ENCODE measurements at places on chromosomes 5 and 9. TPM values are rescaled to one million over a fixed set of nuclear protein-coding genes. Genes with fewer than 3 reads are reported as not detected.

IL31RA gene
- total RNA-seq: 6.9 TPM

TMEM171 gene
- total RNA-seq: not detected

RNF208 gene
- 0.10 TPM for total RNA-seq

FAM170A gene
- not detected for total RNA-seq

CTNNAL1 gene
- total RNA-seq: 109 TPM

PCDHGB2 gene
- 0.69 TPM for total RNA-seq

GAS1 gene
- total RNA-seq: 1.4 TPM

ANKS6 gene
- total RNA-seq: 20.5 TPM

CDKN2B gene
- total RNA-seq: not detected

PCDHGB5 gene
- 0.37 TPM for total RNA-seq

NTRK2 gene
- total RNA-seq: not detected

FAT2 gene
- total RNA-seq: 0.07 TPM

PITX1 gene
- 38.6 TPM for total RNA-seq

PRRX2 gene
- total RNA-seq: not detected

ACSL6 gene
- 0.03 TPM for total RNA-seq

PTGER4 gene
- total RNA-seq: 9.2 TPM

PHAX gene
- 60.4 TPM for total RNA-seq

ZNF462 gene
- 11.9 TPM for total RNA-seq

REXO4 gene
- total RNA-seq: 31.6 TPM

BNC2 gene
- total RNA-seq: 7.4 TPM

RANBP17 gene
- 8.4 TPM for total RNA-seq

PTGR1 gene
- 3.9 TPM for total RNA-seq

KIAA1191 gene
- total RNA-seq: 68.3 TPM

CCNI2 gene
- not detected for total RNA-seq

ZNF883 gene
- 4.7 TPM for total RNA-seq

ADAMTS16 gene
- total RNA-seq: 3.9 TPM

AK6 gene
- 56.3 TPM for total RNA-seq

HAPLN1 gene
- total RNA-seq: not detected

PCDHA13 gene
- not detected for total RNA-seq

ZDHHC21 gene
- total RNA-seq: 5.8 TPM

C5orf46 gene
- 3.3 TPM for total RNA-seq

SAPCD2 gene
- total RNA-seq: 69.2 TPM

ACTL7B gene
- total RNA-seq: not detected

PCA3 gene
- not detected for total RNA-seq

FSTL4 gene
- 0.47 TPM for total RNA-seq

FBXL7 gene
- total RNA-seq: 2.5 TPM

UGCG gene
- total RNA-seq: 130 TPM

MYMK gene
- total RNA-seq: not detected

HEMGN gene
- total RNA-seq: not detected

GABRA6 gene
- 1.9 TPM for total RNA-seq

CEP72 gene
- total RNA-seq: 16.0 TPM

SLC22A5 gene
- total RNA-seq: 0.70 TPM

SOX30 gene
- not detected for total RNA-seq

ARHGEF37 gene
- total RNA-seq: 0.02 TPM

CAMK2A gene
- total RNA-seq: not detected

IL13 gene
- not detected for total RNA-seq

GARIN3 gene
- total RNA-seq: not detected

FRMPD1 gene
- not detected for total RNA-seq

ORM2 gene
- total RNA-seq: not detected

FAM221B gene
- not detected for total RNA-seq

DAB2IP gene
- total RNA-seq: 16.6 TPM

TUSC1 gene
- 9.5 TPM for total RNA-seq

PCDHB14 gene
- total RNA-seq: 0.08 TPM

TPM2 gene
- total RNA-seq: 405 TPM

FEM1C gene
- 8.1 TPM for total RNA-seq

DMRT3 gene
- not detected for total RNA-seq

ITGA2 gene
- total RNA-seq: 76.0 TPM

SLC31A2 gene
- 8.3 TPM for total RNA-seq

NSA2 gene
- total RNA-seq: 96.6 TPM

CNOT6 gene
- total RNA-seq: 7.5 TPM

All from HT1080 (cell line).